Activated CD8-positive, alpha-beta T cell treated with anti-CD3 and anti-CD28 coated beads, Interleukin-2, amount 10 ng/mL, durations not matched to agents 7 days and 5 days (primary cell): ENCODE measurements at places on chromosomes 2 and 18. TPM values are rescaled to one million over a fixed set of nuclear protein-coding genes. Genes with fewer than 3 reads are reported as not detected.

Gene PXDN
- total RNA-seq: 0.92 TPM

DNA sequence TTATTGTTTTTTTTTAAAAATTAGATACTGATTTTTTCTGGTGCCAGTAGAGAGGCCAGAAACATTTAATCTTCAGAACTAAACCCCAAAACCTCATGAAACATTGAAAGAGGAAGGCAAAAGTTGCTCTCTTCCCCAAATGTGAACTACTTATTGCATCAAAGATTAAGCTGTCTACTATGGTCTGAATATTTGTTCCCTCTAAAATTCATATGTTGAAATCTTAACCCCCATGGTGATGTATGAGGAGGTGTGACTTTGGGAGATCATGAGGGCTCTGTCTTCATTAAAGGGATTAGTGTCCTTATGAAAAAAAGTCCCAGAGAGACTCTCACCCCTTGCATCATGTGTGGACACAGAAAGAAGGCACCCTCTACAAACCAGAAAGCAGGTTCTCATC is 28.2 kb upstream of the SLC8A1 start:
- no peak for DNase-seq

GRCh38 chr18:23277399-23277798 is 142.1 kb downstream of the CABLES1 start:
- DNase-seq: no peak

Gene OSBPL6
- total RNA-seq: 0.24 TPM

GRCh38 chr18:66222174-66222573 is 381.7 kb downstream of the CDH19 start:
- no peak for DNase-seq
